ENCODE measurements at places on chromosomes 1 and 21.

- no peak for DNase-seq
These were observed 45.6 kb upstream of the PLA2G4A start for GRCh38 chr1:186783193-186783592.

DNA sequence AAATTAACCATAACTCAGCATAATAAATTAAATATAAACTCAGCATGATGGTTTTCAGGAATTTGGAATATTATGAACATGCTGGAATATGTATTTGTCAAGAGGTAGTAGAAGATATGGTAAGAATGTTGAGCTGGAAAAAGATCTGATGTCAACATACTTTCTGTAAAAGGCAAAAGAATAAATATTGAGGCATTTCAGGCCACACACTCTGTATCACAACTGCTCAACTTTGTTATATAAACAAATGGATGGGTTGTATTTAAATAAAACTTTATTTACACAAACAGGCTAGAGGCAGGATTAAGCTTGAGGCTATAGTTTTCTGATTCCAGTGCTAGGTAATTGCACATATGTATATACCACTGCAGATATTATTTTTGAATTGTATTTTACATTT, 1409.4 kb downstream of the MRPL39 start:
- DNase-seq = no peak

GRCh38 chr21:33040215-33040614, 14.5 kb downstream of the OLIG2 start:
- DNase-seq = no peak

DNA sequence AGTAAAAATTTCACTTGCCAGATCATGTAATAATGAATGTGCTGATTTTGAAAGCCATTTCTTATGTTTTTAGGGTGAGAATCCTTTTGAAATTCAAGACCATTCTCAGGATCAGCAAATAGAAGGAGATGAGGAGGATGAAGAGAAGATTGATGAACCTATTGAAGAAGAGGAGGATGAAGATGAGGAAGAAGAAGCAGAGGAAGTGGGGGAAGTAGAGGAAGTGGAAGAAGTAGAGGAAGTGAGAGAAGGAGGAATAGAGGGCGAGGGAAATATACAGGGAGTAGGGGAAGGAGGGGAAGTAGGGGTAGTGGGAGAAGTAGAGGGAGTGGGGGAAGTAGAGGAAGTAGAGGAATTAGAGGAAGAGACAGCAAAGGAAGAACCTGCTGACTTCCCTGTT, 32.4 kb downstream of the ZNF326 start:
- no peak for DNase-seq

GRCh38 chr1:26053718-26054560, 8.0 kb upstream of the SLC30A2 start:
- no peak for DNase-seq

- no peak for DNase-seq
These were observed 766 bp upstream of the SLC44A3 start for GRCh38 chr1:94819238-94819944.

GRCh38 chr1:242206994-242207393, 208.1 kb upstream of the MAP1LC3C start:
- DNase-seq = no peak

GRCh38 chr1:6972399-6972798, 187.1 kb downstream of the CAMTA1 start:
- DNase-seq = no peak

DNA sequence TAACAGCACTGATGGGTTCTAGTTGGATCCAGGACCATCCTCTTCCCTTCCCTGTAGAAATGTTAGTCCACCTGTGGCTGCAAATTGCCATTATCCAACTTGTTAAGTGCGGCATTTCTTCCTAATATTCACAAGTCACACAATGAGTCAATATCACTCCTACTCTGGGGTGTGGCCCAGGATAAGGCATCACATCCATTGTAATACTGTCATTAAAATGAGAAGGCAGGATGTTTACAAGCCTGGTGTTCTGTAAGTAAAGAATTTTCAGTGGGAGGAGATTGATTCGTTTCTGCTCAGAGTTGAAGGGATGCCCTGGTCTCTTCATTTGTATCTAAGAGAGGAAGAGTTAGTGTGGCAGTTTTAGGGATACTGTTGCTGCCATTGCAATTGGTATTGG, 18.1 kb upstream of the ARHGAP29 start:
- no peak for DNase-seq

DNA sequence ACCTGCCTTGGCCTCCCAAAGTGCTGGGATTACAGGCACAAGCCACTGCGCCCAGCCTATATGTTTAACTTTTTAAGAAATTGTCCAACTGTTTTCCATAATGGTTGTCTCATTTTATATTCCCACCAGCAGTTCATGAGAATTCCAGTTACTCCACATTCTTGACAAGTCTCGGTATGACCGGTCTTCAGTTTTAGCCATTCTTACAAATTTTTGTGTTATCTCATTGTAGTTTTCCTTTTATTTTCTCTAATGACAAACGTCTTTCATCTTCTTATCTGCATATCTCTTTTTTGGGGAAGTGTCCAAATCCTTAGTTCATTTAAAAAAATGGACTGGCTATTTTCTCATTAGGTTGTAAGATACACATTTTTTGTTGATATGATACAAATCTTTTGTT, 132.5 kb downstream of the HS2ST1 start:
- DNase-seq = no peak

DNA sequence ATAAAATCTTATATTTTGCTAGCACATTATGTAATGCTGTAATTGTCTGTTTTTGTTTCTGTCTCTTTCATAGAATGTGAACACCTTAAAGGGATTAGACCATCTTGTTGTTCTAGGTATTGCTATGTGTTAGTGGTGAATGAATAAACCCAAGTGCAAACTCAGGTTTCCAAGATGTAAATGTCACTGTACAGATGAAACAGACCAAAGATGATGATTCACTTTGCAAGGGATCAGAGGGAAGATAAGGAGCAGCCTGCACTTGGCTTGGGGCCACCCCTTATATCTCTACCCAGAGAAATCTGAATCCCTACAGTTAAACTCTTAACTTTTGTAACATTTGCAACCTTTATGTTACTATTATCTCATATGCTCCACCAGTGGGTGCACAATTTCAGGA, 25.4 kb downstream of the UROD start:
- DNase-seq = no peak

DNA sequence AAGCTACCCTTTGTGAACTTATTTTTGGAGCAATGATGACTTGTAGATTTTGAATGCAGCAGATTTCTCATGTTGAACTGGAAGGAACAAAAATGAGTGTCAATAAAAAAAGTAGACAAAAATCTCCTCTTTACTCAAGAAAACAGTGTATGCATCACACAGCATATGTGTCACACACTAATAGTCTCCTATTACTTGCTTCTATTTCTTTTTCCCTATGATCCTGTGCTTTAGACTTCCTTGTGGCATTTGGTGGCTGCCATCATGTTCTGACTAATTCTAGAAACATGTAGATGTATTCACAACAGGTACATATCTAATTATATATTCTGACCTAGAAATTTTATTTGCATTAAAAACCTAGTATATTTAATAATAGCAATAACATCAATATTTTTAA, 14.3 kb downstream of the RC3H1 start:
- no peak for DNase-seq

GRCh38 chr1:7589774-7590425, 181.2 kb upstream of the VAMP3 start:
- no peak for DNase-seq

DNA sequence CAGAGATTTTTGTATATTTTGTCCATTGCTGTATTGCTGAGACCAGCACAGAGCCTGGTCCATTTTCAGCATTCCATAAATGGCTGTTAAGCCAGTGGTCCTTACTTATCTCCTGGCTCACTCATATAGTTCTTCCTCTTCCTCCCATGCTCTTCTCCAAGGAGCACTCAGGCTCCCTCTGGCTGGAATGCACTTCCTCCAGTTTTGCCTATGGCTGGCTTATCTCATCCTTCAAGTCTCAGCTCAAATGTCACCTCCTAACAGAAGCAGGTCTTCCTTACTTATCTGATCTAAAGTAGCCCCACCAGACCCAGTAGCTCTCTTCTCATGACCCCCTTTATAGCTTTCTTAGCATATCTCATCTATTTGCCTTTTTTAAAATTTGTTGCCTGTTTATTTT, 146.9 kb downstream of the SLC30A10 start:
- no peak for DNase-seq

GRCh38 chr1:186838380-186839040, 9.8 kb downstream of the PLA2G4A start:
- DNase-seq = no peak

GRCh38 chr1:93722081-93723031, 40.7 kb upstream of the BCAR3 start:
- no peak for DNase-seq

DNA sequence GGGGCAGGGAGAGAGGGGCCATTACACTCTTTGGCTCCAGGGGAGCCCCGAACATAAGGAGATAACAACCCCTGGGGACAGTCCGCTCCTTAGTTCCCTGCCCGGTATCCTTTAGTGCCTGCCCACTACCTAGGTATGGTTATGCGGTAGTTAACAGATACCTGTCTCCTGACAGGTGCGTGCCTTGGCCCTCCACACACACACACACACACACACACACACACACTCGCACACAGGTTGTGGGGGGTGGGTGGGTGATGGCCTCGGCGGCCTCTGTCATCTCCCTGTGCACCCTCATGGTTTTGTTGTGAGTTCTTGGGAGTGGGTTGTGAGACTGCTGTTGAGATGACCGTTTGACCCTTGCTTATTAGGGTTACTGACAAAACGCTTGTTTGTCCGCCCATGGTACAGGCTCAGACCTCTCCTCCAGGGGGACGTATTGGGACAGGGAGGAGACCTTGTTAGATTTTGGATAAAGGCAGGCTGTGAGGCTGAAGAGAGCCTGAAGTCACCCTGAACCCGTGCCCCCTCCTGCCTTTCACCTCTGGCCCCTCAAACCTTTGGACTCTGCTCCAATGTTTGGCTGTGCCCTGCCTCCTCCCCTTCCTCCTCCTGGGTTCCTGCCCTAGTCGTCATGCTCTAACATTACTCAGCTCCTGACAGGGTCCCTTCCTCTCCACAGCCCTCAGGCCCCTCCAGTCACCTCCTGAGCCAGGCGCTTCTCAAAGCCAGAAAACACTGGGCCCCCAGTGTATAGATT, 979 bp downstream of the RASSF5 start:
- no peak for DNase-seq

DNA sequence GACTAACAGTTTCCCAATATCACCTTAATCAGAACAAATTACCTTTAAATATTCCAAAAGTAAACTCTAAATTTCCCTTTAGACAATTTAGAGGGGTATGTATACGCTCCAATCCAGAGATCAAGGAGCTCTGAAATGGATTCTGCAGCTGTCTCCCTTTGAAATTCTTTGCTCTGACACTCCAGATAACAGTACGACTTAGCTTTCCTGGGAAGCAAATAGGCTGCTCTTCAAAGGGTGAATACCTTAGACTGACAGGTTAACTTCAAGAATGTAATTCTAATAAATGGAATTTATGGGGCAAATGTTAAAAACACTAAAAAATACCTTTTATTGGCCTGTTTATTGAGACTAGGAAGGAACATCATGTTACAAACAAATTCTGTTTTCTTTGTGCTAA, 357.2 kb downstream of the USP25 start:
- no peak for DNase-seq

DNA sequence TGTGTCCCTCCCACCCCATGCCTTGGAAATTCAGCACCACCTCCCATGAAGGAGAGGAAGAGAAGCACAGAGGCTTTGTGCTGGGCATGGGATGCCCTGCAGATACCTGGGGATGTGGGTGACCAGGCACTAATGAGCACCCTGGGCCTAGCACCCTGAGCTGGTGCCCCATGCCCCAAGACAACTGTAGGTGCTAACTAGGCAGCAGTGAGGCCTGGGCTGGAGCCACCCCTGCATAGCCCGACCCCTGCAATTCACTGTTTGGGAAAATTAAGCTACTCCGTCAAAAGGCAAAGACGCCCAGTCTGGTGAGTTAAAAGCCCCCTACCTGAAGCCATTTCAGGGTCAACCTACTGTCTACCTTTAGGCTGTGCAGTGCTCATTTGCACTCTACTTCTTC, 5.4 kb downstream of the KCNA2 start:
- no peak for DNase-seq

GRCh38 chr1:161908264-161908663, 115.4 kb downstream of the OLFML2B start:
- no peak for DNase-seq

GRCh38 chr1:30930631-30931173, 22.1 kb upstream of the SDC3 start:
- no peak for DNase-seq

DNA sequence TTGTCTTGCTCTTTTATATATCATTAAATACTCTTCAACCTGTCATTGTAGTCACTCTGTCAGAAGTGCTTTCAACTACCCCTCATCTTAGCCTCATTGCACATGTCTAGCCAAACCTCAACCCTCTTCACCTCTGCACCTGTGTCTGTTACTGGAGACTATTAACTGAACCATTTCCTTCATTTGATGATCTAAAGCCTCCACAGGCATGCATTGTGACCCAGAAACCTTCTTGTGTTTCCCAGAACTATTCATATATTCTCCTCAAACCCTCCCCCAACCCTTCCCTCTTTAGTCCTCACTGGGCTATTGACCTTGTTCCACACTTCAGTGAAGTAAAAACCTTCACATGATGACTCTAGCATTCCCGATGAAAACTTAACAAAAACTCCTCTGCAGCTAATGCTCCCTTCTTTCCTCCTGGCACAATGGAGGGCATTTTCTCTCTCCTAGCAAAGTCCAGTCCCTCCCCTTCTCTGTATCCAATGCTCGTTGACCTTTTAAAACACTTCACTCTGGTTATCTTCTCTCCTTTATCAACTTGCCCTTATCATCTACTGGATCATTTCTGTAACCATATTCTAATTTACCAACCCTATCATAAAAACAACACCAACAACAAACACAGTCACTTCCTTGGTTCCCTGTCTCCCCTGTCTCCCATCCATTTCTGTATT, 86.1 kb downstream of the BACH1 start:
- DNase-seq = no peak

DNA sequence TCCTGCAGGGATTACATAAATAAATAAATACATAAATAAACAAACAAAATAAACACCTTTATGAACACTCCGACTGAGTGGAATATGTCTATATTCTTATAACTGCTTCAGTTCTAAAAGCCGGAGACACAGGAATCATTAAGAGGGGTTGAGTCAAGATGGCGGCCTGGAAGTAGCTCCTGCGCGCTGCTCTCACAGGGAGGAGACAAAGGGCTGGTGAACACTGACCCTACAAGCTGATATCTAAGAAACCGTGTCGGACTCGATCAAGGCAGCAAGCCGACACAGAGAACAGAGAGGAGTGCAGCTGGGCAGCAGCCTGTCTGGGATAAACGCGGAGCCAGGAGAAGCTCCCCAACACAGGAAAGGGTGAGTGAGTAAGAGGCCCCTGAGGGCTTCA, 1098.6 kb upstream of the NCAM2 start:
- no peak for DNase-seq

GRCh38 chr21:37461479-37461878, 94.9 kb downstream of the DYRK1A start:
- no peak for DNase-seq

GRCh38 chr21:35257413-35257812, 208.3 kb upstream of the RUNX1 start:
- DNase-seq = peak; percentile 85
